ENCODE measurements at places on chromosomes 7 and 10.

GRCh38 chr10:60986791-60987190, 42.8 kb upstream of the RHOBTB1 start:
- DNase-seq: no peak

- peak; percentile 20 for DNase-seq
Observed at GRCh38 chr7:28921822-28922221, 36.3 kb downstream of the TRIL start.

GRCh38 chr10:43202224-43202656, 64.0 kb downstream of the CSGALNACT2 start:
- peak; percentile 56 for DNase-seq

- no peak for DNase-seq
Observed at GRCh38 chr7:2524808-2525657, 5.5 kb downstream of the LFNG start.

DNA sequence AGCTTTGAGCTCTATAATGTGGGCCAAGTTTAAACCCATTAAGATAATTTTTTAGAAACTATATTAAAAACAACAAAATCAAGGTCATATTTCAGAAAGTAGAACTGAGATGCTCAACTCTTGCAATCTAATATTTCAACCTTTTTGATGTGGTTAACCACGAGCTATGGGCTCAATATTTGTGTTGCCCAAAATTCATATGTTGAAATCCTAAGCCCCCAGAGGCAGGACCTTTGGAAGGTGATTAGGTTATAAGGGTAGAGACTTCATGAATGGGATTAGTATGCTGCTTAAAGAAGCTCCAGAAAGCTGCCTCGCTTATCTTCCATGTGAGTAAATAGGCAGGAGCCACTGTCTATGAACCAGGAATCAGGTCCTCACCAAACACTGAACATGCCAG, 284.4 kb downstream of the CRPPA start:
- DNase-seq: no peak

GRCh38 chr7:44595934-44596635, 10.3 kb upstream of the OGDH start:
- DNase-seq: no peak

DNA sequence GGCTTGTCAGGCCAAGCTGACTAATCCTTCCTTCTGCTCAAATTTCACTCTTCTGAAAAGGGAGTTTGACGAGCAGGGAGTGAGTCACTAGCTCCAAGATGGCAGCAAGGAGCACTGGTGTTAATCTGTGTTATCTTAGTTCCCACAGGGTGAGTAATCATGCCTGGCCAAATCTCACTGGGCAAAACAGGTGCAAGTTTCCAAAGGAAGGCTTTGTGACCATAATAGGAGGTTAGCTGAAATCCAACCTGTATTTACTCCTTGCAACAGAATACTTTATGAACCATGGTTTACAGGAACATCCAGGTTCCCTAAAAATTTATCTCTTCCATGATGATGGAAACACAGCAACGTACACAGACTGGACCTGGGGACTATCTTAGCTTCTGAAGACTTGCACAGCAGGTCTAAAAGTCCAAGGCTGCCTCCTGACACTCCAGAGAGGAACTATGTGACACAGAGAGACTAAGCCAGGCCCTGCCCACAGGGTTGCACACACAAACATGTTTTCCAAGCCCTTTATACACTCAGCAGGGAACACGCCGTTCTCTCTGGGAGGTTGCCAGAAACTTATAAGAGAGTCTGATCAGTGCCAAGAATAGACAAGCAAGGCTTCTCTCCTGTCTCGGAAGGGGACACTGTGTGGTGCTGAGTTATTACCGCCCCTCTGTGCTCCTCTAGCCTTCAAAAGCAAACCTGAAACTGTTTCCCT, 46.3 kb downstream of the PDK4 start:
- DNase-seq: no peak

GRCh38 chr7:137302081-137302480, 41.5 kb downstream of the PTN start:
- no peak for DNase-seq

DNA sequence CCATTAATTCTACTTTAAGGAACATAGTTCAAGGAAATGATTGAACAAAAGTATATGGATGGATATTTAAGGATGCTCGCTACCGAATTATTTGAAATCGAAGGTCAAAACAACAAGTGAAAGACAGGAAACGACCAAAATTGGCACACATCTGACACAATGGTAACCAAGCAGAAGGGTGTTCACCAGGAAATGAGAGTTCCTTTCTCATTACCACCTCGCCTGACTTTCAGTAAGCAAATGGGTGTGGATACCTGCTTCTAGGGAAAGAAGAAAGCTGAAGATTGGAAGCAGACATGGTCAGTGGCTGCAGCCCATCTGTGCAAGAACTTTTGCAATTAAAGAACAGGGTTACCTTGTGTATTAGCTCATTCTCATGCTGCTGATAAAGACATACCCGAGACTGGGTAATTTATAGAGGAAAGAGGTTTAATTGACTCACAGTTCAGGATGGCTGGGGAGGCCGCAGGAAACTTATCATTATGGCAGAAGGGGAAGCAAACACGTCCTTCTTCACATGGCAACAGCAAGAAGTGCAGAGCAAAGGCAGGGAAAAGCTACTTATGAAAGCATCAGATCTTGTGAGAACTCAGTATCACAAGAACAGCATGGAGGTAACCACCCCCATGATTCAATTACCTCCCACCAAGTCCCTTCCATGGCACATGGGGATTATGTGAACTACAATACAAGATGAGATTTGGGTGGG, 6.2 kb upstream of the TMEM273 start:
- DNase-seq: no peak

DNA sequence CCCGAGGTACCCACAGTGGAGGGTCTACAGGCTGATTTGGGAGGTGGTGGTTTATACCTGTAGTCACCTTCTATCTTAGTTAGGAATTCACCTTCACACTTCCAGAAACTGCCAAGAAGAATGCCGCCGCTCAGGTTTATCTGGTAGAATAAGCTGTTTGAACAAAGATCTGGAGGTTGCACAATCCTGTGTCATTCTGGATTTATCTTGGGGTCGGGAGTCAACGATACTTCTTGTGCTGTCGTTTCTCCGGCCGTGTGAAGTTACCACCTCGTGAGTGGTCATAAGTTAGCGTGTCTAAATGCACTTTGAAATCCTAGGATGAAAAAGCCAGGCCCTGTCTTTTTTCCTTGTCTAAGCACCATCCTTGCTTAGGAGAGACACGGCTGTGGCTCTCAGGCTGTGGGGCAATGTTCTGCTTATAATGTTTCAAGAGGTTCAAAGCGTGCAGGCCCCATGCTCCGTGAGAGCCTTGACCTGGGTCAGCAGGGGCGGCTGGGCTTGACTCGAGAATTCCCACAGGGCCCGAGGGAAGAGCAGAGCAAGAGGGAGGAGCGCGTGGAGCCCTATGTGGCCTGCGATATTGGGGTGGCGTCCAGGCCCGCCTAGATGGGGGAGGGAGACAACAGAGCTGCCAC, 35.5 kb downstream of the GRIFIN start:
- no peak for DNase-seq

GRCh38 chr10:131519723-131520605, 208.4 kb upstream of the TCERG1L start:
- DNase-seq: no peak

DNA sequence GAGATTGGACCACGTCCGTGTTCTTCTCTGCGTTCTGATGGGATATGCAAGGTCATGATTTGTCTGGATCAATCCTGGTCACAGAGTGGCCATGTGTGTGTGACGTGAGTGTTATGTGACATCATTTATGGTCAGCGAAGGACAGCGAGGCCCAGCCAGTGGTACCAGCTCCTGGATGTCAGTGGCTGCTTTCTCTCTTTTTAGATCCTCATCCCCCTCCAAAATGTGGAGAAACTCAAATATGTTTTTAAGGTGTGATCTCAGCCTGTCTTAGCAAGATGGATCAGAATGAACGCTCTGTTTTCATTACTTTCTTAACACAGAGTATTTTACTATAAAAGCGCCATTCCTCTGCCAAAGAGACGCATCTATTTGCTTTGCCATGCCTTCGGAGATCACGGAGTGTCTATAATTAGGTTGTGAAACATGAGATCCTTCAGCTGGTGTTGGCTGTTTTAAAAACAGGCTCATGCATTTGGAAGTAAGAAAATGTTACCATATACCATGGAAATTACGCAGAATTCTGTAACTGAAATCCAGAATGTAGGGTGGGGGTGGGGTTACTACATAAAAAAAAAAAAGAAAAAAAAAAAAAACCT, 245.5 kb upstream of the TCERG1L start:
- DNase-seq: no peak

DNA sequence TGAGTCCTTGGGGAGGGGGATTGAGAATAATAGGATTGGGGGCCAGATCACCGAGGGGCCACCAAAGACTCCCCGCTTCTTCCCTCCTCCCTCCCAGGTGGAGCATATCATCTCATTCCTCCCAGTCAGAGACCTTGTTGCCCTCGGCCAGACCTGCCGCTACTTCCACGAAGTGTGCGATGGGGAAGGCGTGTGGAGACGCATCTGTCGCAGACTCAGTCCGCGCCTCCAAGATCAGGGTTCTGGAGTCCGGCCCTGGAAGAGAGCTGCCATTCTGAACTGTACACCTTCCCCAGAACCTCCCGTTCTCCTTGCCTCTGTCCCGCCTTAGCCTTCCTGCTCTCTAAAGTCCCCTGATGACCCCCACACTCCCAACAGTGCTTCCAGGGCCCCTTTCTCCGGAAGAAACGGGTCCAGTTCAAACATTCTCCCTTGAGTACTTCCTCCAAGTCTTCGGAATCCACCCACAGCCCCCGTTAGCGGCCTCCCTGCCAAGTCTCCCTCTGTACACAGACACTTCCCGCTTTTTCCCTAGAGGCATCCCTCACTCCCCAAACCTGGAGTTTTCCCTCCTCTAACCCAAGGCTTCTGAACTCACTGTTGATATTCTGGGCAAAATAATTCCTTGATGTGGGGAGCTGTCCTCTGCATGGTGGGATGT, 4.1 kb downstream of the FBXO24 start:
- no peak for DNase-seq

DNA sequence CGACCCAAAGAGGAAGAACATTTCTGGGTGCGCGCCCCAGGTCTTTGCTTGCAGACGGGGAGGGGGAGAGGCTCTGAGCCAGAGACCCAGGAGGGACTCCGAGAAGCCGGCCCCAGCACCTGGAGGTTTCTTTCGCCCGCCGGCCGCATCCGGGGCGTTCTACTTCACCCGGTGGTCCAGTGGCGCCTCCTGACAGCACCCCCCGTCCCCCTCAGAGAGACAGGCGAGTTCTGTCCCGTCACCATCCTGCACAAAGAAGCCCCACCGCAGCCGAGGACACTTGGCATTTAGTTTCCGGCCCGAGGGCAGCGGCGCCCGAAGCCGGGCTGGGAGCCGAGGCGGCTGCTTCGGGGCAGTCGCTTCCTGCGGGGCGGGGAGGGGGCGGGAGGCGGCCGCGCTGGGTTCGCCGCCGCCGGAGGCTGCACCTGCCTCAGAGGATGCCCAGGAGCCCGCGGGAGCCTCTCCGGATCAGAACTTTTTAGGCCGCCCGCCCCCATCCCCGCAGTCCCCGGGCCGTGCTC, at the start of gene TMEM178B:
TSS of gene TMEM178B (plus strand) at position 424 of the 521 bp plus-strand sequence.
- no peak for DNase-seq

GRCh38 chr7:136294977-136295376, 317.8 kb upstream of the MTPN start:
- DNase-seq: no peak

DNA sequence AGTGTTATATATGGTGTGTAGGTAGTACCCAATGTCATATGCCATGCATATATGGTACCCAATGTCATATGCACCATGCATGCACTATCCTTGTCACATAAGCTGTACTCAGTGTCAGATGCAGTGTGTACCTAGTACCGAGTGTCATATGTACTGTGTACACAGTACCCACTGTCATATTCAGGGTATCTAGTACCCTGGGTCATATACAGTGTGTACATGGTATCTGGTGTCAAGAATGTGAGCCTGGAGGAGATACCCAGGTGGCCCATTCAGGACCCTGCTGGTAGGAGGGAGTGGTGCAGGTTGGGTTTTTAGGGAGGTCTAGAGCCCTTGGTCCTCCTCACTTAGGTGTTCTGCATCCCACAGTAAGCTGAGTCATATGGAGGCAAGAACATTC, 1.8 kb downstream of the ZMYND11 start:
- DNase-seq: peak; percentile 40

GRCh38 chr7:26694141-26694540, 170.2 kb downstream of the SKAP2 start:
- DNase-seq: no peak

DNA sequence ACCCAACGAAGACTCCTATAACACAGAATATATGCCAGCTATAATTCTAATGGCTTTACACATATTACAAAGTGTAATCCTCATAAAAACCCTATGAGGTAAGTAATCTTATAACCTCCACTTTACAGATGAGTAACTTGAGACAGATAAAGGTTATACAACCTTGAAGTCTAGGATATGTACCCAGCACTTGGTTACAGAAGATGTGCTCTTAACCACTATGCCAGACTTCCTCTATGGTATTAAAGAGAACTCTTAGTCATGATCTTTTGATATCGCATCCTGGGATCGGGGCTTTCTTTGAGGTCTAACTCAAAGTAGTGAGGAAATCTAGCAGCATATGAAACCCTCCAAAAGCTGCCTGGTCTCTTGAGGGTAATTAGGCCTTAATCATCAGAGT, 319.2 kb upstream of the LRRN3 start:
- DNase-seq: no peak

DNA sequence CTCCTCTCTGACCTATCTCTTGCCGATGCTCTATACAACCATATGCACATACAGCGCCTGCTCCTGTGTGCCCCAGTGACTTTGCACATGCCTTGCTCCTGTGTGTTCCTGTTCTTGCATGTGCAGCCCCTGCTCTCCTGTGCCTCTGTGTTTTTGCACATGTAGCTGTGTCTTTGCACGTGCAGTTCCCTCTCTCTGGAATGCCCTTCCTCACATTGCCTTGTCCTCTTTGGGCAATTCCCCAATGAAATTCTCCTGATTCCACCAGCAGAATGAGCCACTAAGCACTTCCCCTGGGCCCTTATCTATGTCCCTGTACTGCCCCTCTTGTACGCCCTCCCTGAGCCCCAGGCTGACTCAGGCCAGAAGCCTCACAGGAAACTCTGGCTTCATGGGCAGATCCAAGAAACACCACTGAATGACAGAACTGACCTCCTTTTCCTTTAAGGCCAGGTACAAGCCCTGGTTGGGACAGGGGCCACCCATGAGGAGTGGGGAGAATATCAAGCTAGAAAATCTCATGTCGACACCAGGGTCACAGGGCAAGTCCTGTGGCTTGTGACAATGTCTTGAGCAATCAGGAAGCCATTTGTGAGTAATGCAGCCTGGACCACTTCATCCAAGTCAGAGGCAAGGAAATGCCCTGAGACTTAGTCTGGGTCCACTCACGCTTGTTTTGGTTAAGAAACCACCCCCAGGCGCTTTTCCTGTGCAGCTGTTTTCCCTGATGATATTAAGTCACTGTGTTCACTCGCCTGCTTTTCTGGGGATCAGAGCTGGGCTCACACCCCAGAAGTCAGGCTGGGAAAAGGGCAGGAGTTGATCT, 1.9 kb upstream of the ARHGAP22 start:
- peak; percentile 62 for DNase-seq

- no peak for DNase-seq
Observed at GRCh38 chr10:62057359-62057758, 155.9 kb downstream of the ARID5B start.

GRCh38 chr7:106124186-106124585, 12.1 kb upstream of the SYPL1 start:
- DNase-seq: no peak
